ENCODE measurements at places on chromosomes 2 and 18.

GRCh38 chr18:59155153-59155552 is 15.5 kb downstream of the SEC11C start:
- DNase-seq: peak; percentile 21

- DNase-seq: no peak
Measured at GRCh38 chr2:176534798-176535466, 265.7 kb downstream of the MTX2 start.

GRCh38 chr2:44360749-44361329 is 455 bp downstream of the PREPL start:
- DNase-seq: no peak

DNA sequence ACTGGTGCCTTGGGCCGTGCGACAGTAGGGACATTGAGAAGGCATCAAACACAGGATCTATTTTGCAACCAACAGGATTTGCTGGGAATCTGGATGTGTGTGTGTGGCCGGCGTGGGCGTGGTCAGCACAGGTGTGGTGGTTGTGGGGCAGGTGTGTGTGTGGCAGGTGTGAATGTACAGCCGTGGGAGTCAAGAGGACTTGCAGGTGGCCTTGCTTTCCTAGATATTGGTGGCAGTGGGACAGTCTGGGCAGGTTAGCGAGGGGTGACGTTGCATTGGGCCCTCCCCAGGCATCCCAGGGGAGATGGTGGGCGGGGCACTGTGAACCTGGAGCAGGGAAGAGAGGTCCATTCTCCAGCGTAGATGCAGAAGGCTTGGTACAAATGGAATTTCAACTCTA is 3.2 kb upstream of the LIMS2 start:
- DNase-seq: no peak

DNA sequence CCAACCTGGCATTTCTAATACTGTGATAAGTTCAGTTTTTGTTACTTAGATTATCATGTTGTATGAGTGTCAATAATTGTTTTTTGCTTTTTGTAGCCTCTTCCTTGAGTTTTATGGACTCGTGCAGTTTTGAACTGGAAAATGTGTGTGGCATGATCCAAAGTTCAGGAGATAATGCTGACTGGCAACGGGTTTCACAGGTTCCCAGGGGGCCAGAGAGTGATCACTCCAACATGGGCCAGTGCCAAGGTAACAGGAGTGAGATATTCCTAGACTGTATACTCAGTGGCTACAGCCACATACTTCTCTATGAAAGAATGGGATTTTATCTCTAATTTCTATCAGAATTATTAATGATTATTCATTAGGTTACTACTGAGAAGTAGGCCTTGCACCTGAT is 18.2 kb downstream of the MEP1B start:
- DNase-seq: no peak

DNA sequence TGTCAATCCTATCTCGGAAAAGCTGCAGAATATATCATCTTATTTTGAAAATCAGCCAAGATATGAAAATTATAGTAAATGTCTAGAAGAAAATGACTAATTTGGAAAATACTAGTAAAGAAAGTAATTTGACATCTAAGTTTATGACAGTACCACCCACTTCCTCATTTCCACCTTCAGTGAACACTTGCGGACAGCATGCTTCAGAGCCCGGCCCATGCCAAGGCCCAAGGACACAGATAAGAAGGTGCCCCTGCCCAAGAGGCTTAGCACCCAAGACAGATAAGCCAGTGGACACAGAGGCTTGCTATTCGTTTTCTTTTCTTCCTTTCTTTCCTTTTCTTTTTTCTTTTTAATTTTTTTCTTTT is 4.8 kb upstream of the KCNG2 start:
- no peak for DNase-seq

DNA sequence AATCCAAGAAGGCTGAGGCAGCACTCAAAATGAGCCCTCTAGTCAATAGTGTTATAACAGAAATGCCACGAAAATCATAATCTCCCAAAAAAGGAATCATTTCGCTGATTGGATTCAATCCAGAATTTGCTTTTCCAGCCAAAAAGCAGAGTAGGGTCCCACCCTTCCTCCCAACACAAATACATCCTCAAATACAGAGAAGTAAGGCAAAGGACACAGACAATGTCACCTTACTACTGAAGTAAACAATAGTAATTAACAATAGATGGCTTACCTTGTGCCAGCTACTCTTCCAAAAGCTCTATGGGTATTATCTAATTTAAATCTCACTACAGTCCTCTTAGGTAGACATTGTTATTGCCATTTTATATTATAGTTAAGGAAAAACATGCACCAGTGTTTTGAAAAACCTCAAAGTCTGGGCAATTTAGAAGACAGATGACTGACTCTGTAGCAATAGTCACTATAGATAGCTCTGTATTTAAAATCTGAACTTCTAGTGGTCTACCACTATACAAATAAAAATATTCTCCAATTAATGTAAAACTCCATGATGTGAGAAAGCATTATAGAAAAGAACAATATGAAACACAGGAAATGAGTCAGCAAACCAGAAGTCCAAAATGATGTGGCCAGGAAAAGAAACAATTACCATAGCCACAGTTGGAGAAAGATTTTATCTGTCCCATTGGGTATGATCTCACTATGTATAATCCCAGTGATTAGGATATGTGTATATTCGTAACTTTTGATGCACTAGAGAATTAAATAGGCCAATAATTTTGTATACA is 305.0 kb upstream of the ERBB4 start:
- DNase-seq: no peak

- no peak for DNase-seq
Measured at GRCh38 chr18:48863432-48864065, 87.2 kb downstream of the SMAD7 start.

DNA sequence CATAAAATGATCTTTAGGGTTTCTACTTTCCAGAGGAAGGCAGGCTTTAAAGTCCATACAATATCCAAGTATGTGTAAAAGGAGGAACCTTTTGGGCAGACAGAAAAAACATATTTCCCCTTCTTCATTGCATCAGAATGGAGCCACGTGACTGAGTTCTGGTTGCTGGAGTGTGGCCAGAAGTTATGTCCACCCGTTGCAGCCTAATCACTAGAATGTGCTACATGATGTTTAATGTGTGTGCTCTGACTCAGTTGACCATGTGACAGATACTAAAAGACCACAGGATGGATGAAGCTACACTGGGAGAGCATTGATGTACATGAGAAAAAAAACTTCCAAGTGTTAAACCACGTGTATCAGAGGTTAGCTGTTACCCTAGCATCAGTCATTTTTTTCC is 460.9 kb downstream of the RIT2 start:
- no peak for DNase-seq

DNA sequence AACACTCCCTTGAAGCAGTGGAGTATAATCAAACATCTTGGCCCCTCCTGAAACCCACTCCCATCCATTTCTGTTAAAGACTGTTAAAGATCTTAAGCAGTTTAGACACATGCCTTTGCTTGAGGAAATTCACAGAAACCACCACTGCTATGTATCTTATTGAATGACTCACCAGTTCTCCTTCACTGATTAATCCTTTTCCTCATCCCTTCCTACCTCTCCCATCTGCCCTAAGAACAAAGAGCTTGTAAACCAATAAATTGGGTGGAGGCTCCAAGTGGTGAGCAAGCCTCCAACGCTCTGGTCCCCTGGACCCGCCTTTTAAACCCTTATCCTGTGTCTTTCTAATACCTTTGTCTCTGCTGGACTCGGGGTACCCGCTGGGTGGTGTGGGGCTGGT is 746.1 kb downstream of the LRP1B start:
- no peak for DNase-seq

- DNase-seq: peak; percentile 26
Measured at GRCh38 chr2:173307293-173307692, 47.4 kb upstream of the CDCA7 start.

GRCh38 chr2:86562485-86562921 is 740 bp downstream of the CHMP3 start:
- no peak for DNase-seq

DNA sequence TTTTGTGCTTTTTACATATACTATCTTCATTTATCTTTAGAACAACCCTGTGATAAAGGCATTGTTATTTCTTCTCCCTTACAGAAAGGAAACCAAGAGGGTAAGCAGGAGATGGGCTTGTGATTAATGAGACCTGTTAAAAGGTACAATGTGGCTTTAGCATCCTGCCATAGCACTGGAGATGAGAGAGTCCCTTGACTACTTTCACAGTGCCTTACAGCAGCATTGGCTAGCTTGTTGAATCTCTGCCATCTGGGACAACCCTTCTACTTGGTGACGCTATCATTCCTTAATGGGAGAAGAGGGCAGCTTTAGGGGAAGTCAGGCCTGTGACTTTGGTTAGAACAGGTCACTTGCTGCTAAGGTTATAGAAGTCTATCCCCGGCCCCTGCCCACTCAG is 68.1 kb upstream of the LYPD6B start:
- DNase-seq: no peak

DNA sequence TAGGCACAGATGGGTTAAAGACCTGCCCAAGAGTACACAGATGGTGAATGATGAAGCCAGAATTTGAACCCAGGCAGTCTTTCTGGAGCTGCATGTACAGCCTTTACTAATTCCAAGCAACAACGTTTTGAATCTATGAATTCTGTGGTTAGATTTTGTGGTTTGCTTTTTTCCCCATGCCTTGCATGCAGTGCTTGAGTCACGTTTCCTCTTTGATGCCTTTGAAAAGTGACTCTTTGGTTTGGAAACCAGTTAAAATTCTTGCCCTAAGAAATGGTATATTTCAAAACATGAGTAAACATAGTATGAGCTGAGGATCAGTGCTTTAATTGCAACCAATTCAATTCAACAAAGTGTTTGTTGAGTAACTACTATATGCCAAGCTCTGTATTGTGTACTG is 48.2 kb upstream of the PPM1B start:
- no peak for DNase-seq

DNA sequence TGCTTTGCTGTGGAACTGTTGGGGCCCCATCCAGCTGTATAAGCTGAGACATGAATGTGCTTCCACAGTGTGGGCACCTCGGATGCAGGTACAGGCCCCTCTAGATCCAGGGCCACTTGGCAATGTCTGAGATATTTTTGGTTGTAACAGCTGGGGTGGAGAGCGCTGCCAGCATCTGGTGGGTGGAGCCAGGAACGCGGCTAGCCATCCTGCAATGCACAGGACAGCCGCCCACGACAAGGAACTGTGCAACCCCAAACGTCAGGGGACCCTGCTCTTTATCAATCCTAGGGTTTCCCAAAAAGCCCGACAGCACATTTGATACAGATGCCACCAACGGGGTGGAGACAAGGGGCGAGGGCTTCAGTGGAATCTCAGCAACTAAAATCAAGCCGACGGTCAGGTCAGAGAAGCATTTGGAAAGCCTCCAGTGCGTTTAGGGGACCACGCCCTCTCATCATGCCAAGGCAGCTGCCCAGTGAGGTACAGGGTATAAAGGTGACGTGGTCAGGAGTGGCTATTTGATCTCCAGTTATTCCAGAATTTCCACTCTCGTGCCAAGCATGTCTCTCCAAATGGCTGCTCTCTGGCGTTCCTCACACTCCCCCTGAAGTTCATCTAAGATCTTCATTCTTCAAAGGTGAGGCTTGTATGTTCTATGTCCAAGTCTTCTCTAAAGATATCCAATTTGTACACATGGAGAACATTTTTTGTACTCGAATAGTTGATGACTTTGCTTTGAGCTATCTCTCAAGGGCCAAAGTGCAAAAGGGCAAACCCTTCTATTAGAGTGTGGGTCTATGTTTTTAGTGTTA is 55.7 kb downstream of the LRRFIP1 start:
- no peak for DNase-seq

DNA sequence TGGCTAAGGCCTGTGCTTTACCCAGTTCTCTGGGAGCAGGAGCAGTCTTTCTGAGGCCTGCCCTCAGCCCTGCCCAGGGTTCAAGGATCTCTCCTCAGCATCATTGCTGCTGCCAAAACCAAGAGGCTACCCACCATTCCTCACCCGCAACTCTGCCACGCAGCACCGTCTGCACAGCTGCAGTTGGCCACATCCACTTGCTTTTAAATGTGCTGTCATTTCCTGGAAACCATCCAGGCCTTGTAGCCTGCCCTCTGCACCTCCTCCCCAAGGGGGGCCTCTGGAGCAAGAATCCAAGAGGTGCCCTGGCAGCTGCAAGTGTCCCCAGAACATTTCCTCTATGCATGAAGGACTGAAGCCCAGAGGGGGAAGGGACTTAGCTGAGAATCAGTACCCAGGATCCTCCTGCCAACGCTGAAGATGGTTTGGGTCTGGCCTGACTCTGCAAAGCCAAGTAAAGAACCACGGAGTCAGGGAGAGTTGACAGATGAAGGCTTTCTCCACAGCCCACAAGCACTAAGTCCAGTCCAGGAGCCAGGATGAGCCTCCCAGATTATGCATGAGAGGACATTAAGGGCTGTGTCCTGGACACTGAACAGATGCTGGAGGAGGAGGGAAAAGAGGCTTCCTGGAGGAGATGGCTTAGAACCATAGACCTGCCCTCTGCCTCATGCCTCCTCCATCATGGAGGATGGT is 14.9 kb downstream of the EMX1 start:
- no peak for DNase-seq

- no peak for DNase-seq
Measured at GRCh38 chr18:10528439-10528838, 2.6 kb downstream of the NAPG start.

- no peak for DNase-seq
Measured at GRCh38 chr18:29418136-29418535, 1241.2 kb upstream of the CDH2 start.

GRCh38 chr2:168526641-168527040 is 70.6 kb downstream of the CERS6 start:
- DNase-seq: no peak

GRCh38 chr2:97718942-97719341 is 5.6 kb downstream of the ZAP70 start:
- no peak for DNase-seq

- DNase-seq: no peak
Measured at GRCh38 chr18:47036298-47036874, 965 bp upstream of the ELOA2 start.

DNA sequence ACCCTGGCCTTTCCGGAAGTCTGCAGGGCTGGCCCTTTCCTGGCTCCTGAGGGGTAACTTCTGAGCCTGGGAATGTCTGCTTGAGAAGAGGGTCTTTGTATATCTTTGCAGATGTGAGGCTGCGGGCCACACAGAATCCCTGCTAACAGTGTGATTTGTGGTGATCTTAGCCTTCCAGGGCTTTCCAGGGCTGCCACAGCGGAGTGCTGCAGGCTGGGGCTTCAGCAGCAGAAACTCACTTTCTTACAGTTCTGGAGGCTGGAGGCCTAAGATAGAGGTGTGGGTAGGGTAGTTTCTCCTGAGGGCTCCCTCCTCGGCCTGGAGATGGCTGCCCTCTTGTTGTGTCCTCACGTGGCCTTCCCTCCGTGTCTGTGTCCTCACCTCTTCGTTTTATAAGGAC is 294.7 kb upstream of the HS6ST1 start:
- DNase-seq: no peak

- DNase-seq: no peak
Measured at GRCh38 chr18:26652501-26652900, 104.1 kb upstream of the KCTD1 start.

- DNase-seq: peak; percentile 12
Measured at GRCh38 chr18:10973567-10974203, 175.7 kb downstream of the PIEZO2 start.

- DNase-seq: no peak
Measured at GRCh38 chr2:71789556-71790204, 336.3 kb downstream of the DYSF start.

DNA sequence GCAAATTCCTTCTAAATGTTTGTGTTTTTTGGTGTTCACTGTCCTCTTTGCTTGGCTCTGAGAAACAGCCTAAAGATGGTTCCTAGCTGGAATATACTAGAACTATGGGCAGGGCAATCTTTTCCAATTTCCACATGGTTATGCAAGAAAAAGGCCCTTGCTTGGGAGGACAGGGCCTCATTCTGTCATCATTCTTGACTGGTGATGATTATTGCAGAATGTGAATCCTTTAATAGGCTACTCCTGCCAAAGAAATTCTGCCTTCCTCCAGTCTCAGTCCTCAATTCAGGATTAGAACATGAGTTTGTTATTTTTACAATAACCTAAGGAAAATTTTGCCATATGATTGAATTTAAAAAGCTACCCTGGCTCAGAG is 218.7 kb downstream of the HNMT start:
- no peak for DNase-seq

All from globus pallidus (tissue), 1 donor.